Heart left ventricle (tissue), 16 donors: ENCODE measurements at places on chromosomes 5 and 9. TPM values are rescaled to one million over a fixed set of nuclear protein-coding genes. Genes with fewer than 3 reads are reported as not detected.
A peak's percentile ranks its signal among the peaks of the same experiment; 100 is the strongest.

Gene PCAT7
- not detected for total RNA-seq

Gene LHFPL2
- total RNA-seq = 35.6 TPM

Gene GRM6
- total RNA-seq = not detected

- DNase-seq = no peak
- no peaks in the 10 kb centered on the region for H3K4me1 ChIP-seq
- H3K27ac ChIP-seq = no peak overlapping the region
- H3K27me3 ChIP-seq = no peaks in the 10 kb centered on the region
These were observed 146.4 kb downstream of the ENTREP1 start for GRCh38 chr9:69471433-69471832.

DNA sequence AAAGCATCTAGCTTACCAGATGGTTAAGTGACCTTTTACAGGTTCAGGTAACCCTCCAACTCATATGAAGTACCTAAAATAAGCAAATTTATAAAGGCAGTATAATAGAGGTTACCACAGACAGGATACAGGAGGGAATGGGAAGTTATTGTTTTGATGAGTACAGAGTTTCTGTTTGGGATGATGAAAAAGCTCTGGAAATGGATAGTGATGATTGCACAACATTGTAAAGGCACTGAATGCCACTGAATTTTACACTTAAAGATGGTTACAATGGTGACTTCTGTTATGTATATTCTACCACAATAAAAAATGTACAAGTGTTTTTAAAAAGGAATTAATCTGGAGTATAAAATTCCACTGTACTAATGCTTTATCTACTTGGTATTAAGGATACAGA lies 75.0 kb upstream of the NIPBL start:
- no peaks in the 10 kb centered on the region for H3K36me3 ChIP-seq
- no peak for DNase-seq
- no peaks in the 10 kb centered on the region for H3K4me1 ChIP-seq
- H3K27ac ChIP-seq = no peak overlapping the region
- no peak overlapping the region for H3K4me3 ChIP-seq

DNA sequence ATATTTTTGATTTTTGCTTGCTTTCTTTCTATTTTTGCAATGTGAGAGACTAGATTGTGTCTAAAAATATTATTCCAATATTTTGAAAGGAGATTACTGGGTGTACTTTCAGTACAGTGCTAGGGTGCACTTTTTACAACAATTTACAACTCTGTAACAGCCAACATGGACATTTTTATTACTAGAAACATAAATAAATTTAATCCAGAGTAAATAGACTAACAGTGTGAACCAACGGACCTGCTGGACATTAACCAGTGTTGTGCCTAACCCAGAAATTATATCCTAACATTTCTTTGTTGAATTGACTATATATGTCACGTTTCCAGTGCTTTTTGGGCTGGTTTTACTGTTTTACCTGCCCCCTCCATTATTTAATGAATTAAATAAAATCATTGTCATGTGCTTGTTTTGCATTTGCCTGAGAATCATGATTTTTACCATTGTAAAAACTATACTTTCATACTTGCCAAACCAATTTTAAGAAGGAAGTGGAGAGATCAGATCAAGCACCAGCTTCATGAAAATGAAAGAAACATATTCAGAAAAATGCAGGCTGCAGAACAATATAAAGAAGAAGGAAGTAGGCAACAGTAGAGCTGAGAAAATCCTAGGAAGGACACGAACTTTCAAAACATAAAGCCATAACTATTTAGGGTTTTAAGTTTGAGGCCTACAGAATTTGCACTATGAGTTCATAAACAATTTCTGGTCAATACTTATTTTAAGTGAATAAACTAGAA lies 400.8 kb upstream of the PIK3R1 start:
- H3K4me1 ChIP-seq = peaks cover 33% of the 10 kb centered on the region
- H3K4me3 ChIP-seq = no peak overlapping the region
- DNase-seq = no peak
- no peaks in the 10 kb centered on the region for H3K27me3 ChIP-seq
- H3K27ac ChIP-seq = peak overlapping the region; percentile 66

DNA sequence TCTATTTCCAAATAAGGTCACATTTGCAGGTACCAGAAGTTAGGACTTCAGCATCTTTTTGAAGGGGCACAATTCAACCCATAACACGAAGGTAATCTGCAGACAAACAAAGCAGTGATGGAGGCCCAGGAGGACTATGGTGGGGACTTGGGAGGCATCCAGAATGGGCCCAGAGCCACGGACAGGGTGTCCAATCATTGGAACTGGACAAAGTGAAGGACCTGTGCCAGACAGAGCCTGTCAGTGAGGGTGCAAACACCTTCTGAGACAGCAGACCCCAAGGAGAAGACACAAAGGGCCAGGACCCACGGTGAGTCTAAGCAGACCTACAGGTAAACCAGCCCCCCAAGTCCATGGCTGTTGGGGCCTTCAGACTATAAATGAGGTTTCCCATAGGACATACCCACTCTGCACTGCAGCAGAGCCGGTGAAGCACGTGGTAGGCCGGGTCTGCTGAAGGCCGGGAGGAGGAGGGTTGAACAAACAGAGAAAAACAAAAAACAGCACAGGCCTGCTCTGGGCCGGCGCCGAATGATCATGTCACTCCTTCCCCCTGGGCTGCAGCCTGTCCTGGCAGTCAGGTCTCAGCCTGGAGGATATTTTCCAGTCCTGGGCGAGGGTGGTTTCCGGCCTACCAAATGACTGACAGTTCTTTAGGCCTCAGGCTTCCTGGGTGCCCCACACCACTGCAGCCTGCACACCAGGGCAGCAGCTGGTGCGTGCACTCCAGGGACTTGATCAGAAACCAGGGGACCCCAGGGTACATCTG lies 84.4 kb downstream of the COL23A1 start:
- DNase-seq = no peak
- no peak overlapping the region for H3K4me3 ChIP-seq
- H3K36me3 ChIP-seq = no peaks in the 10 kb centered on the region
- H3K27me3 ChIP-seq = no peaks in the 10 kb centered on the region

- H3K36me3 ChIP-seq = no peaks in the 10 kb centered on the region
- H3K4me3 ChIP-seq = no peak overlapping the region
- no peaks in the 10 kb centered on the region for H3K4me1 ChIP-seq
- DNase-seq = no peak
- H3K27ac ChIP-seq = no peak overlapping the region
- no peaks in the 10 kb centered on the region for H3K27me3 ChIP-seq
These were observed 66.9 kb downstream of the RFX3 start for GRCh38 chr9:3458806-3459475.

- no peak overlapping the region for H3K4me3 ChIP-seq
- no peak overlapping the region for H3K27ac ChIP-seq
- DNase-seq = no peak
- H3K27me3 ChIP-seq = no peaks in the 10 kb centered on the region
- no peaks in the 10 kb centered on the region for H3K36me3 ChIP-seq
These were observed 807.1 kb downstream of the CDH9 start for GRCh38 chr5:26231316-26231715.

- H3K4me1 ChIP-seq = no peaks in the 10 kb centered on the region
- no peak overlapping the region for H3K4me3 ChIP-seq
- no peaks in the 10 kb centered on the region for H3K36me3 ChIP-seq
- no peak for DNase-seq
- no peaks in the 10 kb centered on the region for H3K27me3 ChIP-seq
These were observed 163.1 kb downstream of the IZUMO3 start for GRCh38 chr9:24382566-24382965.
